ENCODE measurements at places on chromosomes 2 and 18. TPM values are rescaled to one million over a fixed set of nuclear protein-coding genes. Genes with fewer than 3 reads are reported as not detected.

Gene FAP
- polyA plus RNA-seq, result 0.32 TPM

Gene MC5R
- not detected for polyA plus RNA-seq

Gene RESP18
- not detected for polyA plus RNA-seq

Gene GPAT2
- polyA plus RNA-seq, result 1.5 TPM

Gene MBOAT2
- polyA plus RNA-seq, result 12.0 TPM

Gene NEURL3
- not detected for polyA plus RNA-seq

Gene LOXL3
- 4.9 TPM for polyA plus RNA-seq

Gene FAM117B
- 6.8 TPM for polyA plus RNA-seq

Gene DSG1
- 0.05 TPM for polyA plus RNA-seq

Gene EPC2
- polyA plus RNA-seq, result 17.7 TPM

Gene REG3G
- not detected for polyA plus RNA-seq

Gene ACKR3
- polyA plus RNA-seq, result 7.3 TPM

Gene CXCR4
- 89.1 TPM for polyA plus RNA-seq

Gene RAB6D
- polyA plus RNA-seq, result 0.17 TPM

Gene BUB1
- 22.4 TPM for polyA plus RNA-seq

Gene HOXD13
- 9.8 TPM for polyA plus RNA-seq

Gene EHD3
- polyA plus RNA-seq, result 14.9 TPM

Gene CCDC74A
- polyA plus RNA-seq, result 32.3 TPM

Gene NOTO
- not detected for polyA plus RNA-seq

Gene DCDC2C
- polyA plus RNA-seq, result not detected

Gene SERPINB13
- polyA plus RNA-seq, result not detected

Gene MDH1B
- 3.3 TPM for polyA plus RNA-seq

Gene SPATA3
- polyA plus RNA-seq, result not detected

Gene ANKRD23
- 0.73 TPM for polyA plus RNA-seq

Gene DOK1
- polyA plus RNA-seq, result 9.7 TPM

Gene IL36B
- polyA plus RNA-seq, result not detected

Gene AQP12B
- 0.19 TPM for polyA plus RNA-seq

Gene ITGB1BP1
- polyA plus RNA-seq, result 64.5 TPM

Gene G6PC2
- not detected for polyA plus RNA-seq

Gene C2orf81
- polyA plus RNA-seq, result 9.9 TPM

Gene ATP6V1C2
- 0.75 TPM for polyA plus RNA-seq

Gene SLC25A52
- polyA plus RNA-seq, result not detected

Gene ANKRD30B
- not detected for polyA plus RNA-seq

Gene IL36RN
- not detected for polyA plus RNA-seq

Gene ANKRD62
- not detected for polyA plus RNA-seq

Gene SELENOI
- 7.6 TPM for polyA plus RNA-seq

Gene GALR1
- 0.10 TPM for polyA plus RNA-seq

Gene COL6A3
- 4.8 TPM for polyA plus RNA-seq

Gene ASB18
- not detected for polyA plus RNA-seq

Gene DOCK10
- polyA plus RNA-seq, result 10.0 TPM

Gene ABCG8
- not detected for polyA plus RNA-seq

Gene FZD7
- polyA plus RNA-seq, result 5.3 TPM

Gene ARHGEF33
- 1.0 TPM for polyA plus RNA-seq

Gene ZC3H6
- 3.5 TPM for polyA plus RNA-seq

Gene SIX3
- 30.9 TPM for polyA plus RNA-seq

Gene MYCN
- polyA plus RNA-seq, result 12.0 TPM

Gene ATP6V1B1
- 2.4 TPM for polyA plus RNA-seq

Gene GREB1L
- 0.27 TPM for polyA plus RNA-seq

Gene CPLX4
- polyA plus RNA-seq, result not detected

Data from brain (organoid and tissue), 16 donors.